ENCODE measurements at places on chromosomes 1 and 21.

GRCh38 chr1:207825409-207825695 is 73.5 kb downstream of the CD46 start:
- DNase-seq, result no peak

DNA sequence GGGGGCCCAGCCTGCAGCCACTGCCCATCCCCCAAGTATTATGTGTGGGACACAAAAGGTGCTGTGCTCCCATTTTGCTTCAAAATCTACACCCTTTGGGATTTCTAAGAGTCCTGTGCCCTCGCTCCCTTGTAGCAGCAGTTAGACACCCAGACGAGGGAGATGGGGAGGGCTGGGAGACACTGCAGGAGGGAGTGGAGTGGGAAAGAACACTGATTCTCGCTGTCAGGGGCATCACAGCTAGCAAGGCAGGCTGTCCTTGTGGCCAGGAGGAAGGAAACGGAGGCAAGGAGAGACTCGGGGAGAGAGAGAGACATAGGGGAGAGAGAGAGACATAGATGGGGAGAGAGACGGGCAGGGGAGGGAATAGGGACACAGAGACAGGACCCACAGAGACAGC is 38.5 kb downstream of the CSMD2 start:
- DNase-seq, result no peak

DNA sequence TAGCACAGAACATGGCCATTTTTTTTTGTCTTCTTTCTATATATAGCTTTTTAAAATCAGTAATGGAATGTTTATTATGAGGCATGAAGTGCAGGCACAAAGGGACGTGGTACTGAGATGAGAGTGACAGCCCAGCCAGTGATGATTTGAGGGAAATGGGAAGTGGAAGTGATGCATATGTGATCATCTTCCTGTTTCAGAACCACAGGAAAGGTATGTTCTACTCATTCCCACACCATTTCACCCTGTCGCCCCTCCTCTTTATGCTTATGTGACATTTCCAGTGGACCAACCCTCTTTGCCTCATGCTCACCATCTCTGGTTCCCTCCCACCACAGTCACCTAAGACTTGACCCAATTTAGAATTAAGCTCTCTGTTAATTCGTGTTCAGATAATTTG is 24.3 kb downstream of the PTGS2 start:
- peak; percentile 64 for DNase-seq

GRCh38 chr1:78408810-78409209 is 82.0 kb upstream of the PTGFR start:
- DNase-seq, result peak; percentile 19

DNA sequence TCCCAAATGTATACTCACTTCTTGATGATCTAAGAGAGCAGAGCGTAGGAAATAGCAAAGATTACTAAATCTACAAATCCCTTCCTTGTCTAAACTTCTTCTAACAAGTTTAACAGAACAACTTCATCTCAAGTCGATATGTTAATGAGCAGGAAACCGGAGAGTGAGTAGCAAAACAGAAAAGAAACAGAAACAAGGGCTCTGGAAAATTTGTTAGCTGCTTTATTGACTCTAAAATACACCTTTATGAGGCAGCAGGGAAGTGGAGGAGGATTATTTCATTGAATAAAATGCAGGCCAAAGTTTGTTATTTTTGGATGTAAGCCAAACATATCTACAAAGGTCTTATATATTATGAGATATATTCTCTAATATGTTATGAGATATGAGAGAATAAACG is 192.4 kb downstream of the LRRIQ3 start:
- DNase-seq, result no peak
